Neural crest cell (in vitro differentiated cells): ENCODE measurements at places on chromosomes 13 and 19.

GRCh38 chr13:43805071-43805468, 18.3 kb upstream of the ENOX1 start:
- no peak for DNase-seq

- DNase-seq, result no peak
Observed at GRCh38 chr19:42872608-42873007, 6.9 kb downstream of the PSG1 start.

DNA sequence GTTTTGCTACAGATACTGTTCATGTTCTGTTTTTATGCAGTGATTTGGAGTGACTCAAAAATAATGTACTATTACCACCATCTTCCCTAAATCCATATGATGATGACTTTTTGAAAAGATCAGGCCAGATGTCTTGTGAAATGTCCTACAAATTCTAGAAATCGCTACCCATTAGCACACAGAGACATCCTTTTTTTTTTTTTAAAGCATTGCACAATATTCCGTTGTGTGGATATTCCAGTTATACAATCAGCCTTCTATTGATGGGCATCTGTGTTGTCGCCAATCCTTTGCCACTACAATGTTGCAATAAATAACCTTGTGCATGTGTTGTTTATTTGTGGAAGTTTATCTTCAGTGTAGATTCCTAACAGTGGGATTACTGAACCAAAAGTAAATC, 24.5 kb downstream of the ZDHHC20 start:
- no peak for DNase-seq

DNA sequence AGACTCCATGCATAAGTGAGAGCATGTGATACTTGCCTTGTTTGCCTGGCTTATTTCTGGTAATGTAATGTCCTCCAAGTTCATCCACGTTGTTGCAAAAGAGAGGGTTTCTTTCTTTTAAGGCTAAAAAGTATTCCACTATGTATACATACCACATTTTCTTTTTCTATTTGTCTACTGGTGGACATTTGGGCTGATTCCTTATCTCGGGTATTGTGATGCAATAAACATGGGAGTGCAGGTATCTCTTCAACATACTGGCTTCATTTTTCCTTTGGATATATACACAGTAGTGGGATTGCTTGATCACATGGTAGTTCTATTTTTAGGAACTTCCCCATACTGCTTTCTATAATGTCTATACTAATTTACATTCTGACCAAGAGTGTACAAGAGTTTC, 49.6 kb upstream of the EBPL start:
- DNase-seq, result no peak

DNA sequence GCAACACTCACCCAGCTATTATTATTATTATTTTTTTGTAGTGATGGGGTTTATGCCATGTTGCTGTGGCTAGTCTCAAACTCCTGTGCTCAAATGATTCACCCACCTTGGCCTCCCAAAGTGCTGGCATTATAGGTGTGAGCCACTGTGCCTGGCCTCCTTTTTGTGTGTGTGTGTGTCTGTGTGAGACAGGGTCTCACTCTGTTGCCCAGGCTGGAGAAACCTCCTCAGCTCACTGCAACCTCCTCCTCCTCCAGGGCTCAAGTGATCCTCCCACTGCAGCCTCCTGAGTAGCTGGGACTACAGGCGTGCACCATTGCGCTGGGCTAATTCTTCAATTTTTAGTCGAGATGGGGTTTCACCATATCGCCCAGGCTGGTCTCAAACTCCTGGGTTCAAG, 3.6 kb upstream of the MYDGF start:
- DNase-seq, result no peak

DNA sequence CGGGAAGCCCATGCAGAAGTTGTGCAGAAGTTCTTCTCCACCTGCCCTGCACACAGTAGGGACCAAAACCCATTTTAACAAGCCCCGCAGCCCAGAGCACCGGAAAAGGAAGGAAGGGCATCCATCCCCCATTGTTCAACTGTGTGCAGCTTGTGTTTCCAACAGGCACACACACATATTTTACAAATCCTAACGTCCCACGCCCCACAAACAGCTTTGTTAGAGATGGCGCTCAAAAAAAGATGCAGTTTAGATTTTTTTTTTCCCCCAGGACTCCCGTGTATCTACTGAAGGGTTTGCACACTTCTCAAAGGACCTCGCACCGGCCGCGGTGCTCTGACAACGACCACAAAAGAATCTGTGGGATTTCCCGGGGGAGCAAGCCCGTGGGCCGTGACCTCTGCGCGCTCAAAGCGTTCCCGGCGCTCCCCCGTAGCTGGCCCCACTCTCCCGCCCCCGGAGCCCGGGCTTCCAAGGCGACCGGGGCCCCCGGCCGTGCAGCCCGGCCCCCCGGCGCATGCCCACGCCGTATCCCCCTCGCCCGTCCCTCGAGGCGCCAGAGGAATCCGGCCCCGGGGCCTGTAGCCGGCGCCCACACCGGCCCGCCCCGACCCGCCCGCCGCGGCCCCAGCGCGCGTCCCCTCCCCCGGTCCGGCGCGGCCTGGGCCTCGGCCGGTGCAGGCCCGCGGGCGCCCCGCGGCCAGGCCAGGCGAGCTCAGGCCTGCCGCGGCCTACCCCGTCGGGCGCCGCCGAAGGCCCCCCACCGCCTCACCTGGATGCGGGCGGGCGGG, 523 bp downstream of the ELAVL1 start:
- peak; percentile 9 for DNase-seq

GRCh38 chr13:108575430-108575829, 54.0 kb upstream of the MYO16 start:
- no peak for DNase-seq
